GM23248 (cell line): ENCODE measurements at places on chromosomes 3 and 15. TPM values are rescaled to one million over a fixed set of nuclear protein-coding genes. Genes with fewer than 3 reads are reported as not detected.

GRCh38 chr3:141235661-141236171, 4.1 kb downstream of the PXYLP1 start:
- no peak for DNase-seq
- H3K4me3 ChIP-seq: no peak overlapping the region
- no peak overlapping the region for H3K27ac ChIP-seq

Gene CPN2
- not detected in 2 replicates for polyA plus RNA-seq

- no peak overlapping the region for H3K27ac ChIP-seq
- H3K36me3 ChIP-seq: no peaks in the 10 kb centered on the region
- no peaks in the 10 kb centered on the region for H3K27me3 ChIP-seq
- peaks cover 12% of the 10 kb centered on the region for H3K4me1 ChIP-seq
Measured at GRCh38 chr15:57726411-57726810, 19.9 kb downstream of the POLR2M start.

DNA sequence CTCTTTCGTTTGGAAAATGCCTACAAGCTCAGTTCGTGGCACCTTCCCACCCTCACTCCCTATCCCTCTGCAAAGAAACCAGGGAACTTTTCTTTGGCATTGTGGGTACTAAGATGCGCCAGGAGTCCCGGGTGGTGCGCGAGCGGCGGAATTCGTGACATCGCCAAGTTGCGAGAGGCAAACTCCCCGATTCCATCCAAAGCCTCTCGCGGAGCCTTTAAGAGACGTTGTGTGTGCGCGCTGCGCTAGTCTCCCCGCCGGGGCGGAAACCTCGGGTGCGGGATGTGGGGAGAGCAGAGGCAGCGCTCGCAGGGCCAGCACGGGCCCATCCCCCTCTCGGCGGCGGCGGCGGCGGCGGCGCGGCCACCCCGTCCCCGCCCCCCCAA, 443 bp upstream of the NR2F2 start:
- H3K4me3 ChIP-seq: peak overlapping the region; percentile 84
- H3K4me1 ChIP-seq: peaks cover 29% of the 10 kb centered on the region
- H3K36me3 ChIP-seq: peaks cover 11% of the 10 kb centered on the region
- DNase-seq: peak; percentile 95

DNA sequence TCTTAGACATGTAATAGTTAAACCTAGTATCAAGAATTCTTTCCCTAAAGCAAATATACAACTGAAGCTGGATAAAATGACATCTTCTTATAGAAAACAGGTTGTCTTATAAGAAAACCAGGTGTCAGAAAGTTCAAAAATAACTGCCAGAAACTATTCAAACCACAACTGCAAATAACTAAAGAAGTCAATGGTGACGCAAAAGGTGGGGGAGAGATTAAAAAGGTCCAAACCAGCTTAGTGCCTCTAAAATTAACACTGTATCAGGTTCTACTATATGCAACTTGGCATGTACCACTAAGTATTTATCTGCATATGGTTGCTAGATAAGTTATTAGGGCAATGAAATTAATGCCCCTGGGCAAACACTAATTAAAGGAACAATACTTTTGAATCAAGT, 136.8 kb downstream of the TBL1XR1 start:
- H3K27ac ChIP-seq: no peak overlapping the region
- no peak overlapping the region for H3K4me3 ChIP-seq
- DNase-seq: no peak
- peaks cover 9% of the 10 kb centered on the region for H3K4me1 ChIP-seq

GRCh38 chr15:42191610-42192346, 16.3 kb downstream of the VPS39 start:
- H3K4me1 ChIP-seq: no peaks in the 10 kb centered on the region

GRCh38 chr3:5194801-5195509, 7.4 kb downstream of the EDEM1 start:
- no peaks in the 10 kb centered on the region; the same call in 1 of the 2 replicates for H3K36me3 ChIP-seq
- peak overlapping the region; percentile 89 for H3K27ac ChIP-seq
- peak overlapping the region; percentile 12; the same call in 1 of the 2 replicates for H3K4me3 ChIP-seq
- no peaks in the 10 kb centered on the region for H3K27me3 ChIP-seq
- peaks cover 61% of the 10 kb centered on the region for H3K4me1 ChIP-seq

Gene DPPA2
- polyA plus RNA-seq: not detected in 2 replicates

- no peaks in the 10 kb centered on the region for H3K27me3 ChIP-seq
- H3K4me1 ChIP-seq: no peaks in the 10 kb centered on the region
- no peak for DNase-seq
Measured at GRCh38 chr15:53397041-53397616, 362.3 kb downstream of the WDR72 start.

Gene CADPS
- 1.6 and 3.0 TPM in 2 replicates for polyA plus RNA-seq

- peak overlapping the region; percentile 64 for H3K4me3 ChIP-seq
- no peaks in the 10 kb centered on the region for H3K4me1 ChIP-seq
- DNase-seq: peak; percentile 20
- H3K27ac ChIP-seq: no peak overlapping the region
Measured at GRCh38 chr3:184230081-184230602, 757 bp downstream of the VWA5B2 start.

DNA sequence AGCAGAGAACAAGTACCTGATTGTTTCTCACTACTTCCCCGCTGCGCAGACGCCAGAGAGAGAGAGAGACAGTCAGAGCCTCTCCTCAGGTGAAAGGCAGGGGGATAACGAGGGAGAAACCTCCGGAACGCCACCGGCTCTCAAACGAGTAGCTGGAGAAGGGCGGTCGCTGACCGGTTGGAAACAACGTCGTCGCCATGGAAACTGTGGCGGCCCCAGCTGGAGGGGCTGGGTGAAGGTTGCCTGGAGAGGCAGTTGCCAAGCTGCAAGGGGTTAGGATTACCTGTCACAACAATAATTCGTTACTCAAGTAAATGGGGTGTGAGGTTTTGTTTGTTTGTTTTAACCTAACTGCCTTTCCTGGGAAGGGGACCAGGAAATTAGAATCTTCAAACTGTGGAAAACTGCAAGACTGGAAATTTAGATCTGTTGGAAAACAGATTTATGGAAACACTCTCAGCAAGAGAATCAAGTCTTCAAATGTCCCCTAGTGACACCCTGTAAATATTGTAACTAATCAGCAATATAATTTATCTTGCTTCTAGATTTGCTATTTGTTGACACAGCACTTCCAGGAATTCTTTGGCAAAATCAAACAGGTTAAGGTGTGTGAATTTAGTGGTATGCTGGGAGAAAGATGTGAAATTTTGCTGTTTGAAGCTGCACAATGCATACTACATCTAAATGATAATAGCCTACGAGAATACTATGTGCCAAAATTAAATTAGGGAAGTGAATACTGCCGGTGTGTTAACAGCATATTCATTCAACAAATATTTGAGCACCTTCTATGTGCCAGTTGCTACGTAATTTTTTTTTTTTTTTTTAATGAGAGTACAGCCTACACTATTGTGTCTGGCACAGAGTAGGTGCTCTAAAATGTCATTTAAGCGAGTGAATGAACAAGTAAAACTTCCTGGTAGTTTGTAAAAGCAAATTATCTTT, at the start of gene DNAH12:
TSS of gene DNAH12 (minus strand) at position 164 of the 945 bp plus-strand sequence. CDS start 1,474 bp downstream, outside the sequence.
- DNase-seq: peak; percentile 42
- no peaks in the 10 kb centered on the region for H3K36me3 ChIP-seq
- H3K27me3 ChIP-seq: no peaks in the 10 kb centered on the region
- H3K27ac ChIP-seq: no peak within 1 kb of the TSS
- H3K4me3 ChIP-seq: peak within 1 kb of the TSS; percentile 52

GRCh38 chr3:194057570-194058188, 78.3 kb upstream of the HES1 start:
- no peaks in the 10 kb centered on the region for H3K27me3 ChIP-seq
- H3K4me3 ChIP-seq: peak overlapping the region; percentile 43; the same call in 1 of the 2 replicates
- no peak for DNase-seq
- no peaks in the 10 kb centered on the region for H3K36me3 ChIP-seq

DNA sequence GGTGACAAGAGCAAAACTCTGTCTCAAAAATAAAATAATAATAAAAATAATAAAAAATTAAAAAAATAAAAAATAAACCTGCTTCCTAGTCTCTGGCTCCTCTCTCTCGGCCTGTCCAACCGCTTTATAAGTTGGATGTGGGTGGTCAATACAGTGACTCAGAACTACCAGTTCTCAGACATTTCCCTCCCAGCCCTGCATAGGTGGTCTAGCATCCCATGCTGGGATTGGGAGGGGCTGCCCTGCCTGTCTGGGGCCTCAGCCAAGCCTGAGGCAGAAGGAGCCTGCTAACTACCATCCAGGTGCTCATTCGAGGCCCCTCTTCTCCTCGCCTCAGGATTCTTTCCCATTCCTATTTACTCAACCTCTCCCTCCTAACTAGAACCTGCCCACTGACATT, 33.3 kb upstream of the BLM start:
- H3K4me1 ChIP-seq: peaks cover 22% of the 10 kb centered on the region
- no peak overlapping the region for H3K27ac ChIP-seq
- no peak overlapping the region for H3K4me3 ChIP-seq
- no peak for DNase-seq
- no peaks in the 10 kb centered on the region for H3K27me3 ChIP-seq

DNA sequence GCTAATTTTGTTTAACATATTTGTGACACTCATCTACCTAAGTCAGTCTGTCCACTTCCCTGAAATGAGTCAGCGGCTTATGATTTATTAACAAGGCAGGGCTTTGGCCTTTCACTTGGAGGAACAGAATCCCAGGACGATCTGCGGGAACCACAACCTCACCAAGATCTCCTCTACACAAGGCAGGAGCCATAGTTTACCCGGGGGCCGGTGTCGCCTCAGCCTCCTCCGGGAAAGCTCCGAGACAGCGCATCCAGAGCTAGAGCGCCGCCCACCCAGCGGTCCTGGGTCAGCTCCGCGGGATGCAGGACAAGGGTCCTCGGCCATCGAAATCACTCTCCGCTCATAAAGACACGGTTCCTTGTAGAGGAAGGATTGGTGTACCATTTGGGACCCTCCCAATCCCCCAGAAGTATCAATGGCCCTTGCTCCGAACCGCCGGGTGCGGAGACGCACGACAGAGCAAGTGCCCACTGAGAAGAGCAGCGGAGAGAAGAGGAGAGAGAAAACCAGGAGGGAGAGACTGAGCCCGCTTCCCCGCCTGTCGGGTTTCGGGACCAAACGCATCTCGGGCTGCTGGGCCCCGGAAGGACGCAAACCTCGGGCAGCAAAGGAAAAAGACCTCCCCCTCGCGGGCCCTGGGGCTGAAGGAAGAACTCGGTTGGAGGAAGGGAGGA, 13.1 kb upstream of the ALCAM start:
- peaks cover 63% of the 10 kb centered on the region for H3K4me1 ChIP-seq
- no peak overlapping the region for H3K4me3 ChIP-seq
- H3K27ac ChIP-seq: no peak overlapping the region
- no peaks in the 10 kb centered on the region for H3K36me3 ChIP-seq
- DNase-seq: no peak

- H3K4me3 ChIP-seq: no peak overlapping the region
- no peak for DNase-seq
- H3K36me3 ChIP-seq: peaks cover 20% of the 10 kb centered on the region
- no peak overlapping the region for H3K27ac ChIP-seq
Measured at GRCh38 chr15:45606413-45606812, 19.2 kb downstream of the BLOC1S6 start.

DNA sequence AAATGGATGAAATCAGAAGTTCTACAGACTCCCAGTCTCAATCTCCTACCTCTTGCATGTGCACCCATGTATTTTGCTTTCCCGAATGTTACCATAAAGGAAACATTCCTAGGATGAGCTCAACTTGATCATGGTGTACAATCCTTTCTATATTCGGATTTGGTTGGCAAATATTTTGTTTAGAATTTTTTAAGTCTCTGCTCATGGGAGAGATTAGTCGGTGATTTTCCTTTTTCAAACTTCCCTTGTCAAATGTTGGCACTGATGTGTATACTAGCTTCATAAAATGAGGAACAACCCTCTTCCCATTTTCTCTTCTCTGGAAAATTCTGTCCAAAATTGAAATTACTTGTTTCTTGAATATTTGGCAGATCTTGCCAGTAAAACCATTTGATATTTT, 317.6 kb upstream of the RASGRP1 start:
- peak overlapping the region; percentile 35 for H3K27ac ChIP-seq
- H3K4me3 ChIP-seq: no peak overlapping the region
- H3K4me1 ChIP-seq: peaks cover 74% of the 10 kb centered on the region
- H3K36me3 ChIP-seq: no peaks in the 10 kb centered on the region
- DNase-seq: peak; percentile 37

- no peaks in the 10 kb centered on the region for H3K4me1 ChIP-seq
- DNase-seq: peak; percentile 77
- 0 out of 2 replicates have a peak, but pooled peaks cover 4% of the 10 kb centered on the region for H3K36me3 ChIP-seq
- no peak overlapping the region for H3K4me3 ChIP-seq
Measured at GRCh38 chr15:58269455-58270414, 131.6 kb downstream of the AQP9 start.

DNA sequence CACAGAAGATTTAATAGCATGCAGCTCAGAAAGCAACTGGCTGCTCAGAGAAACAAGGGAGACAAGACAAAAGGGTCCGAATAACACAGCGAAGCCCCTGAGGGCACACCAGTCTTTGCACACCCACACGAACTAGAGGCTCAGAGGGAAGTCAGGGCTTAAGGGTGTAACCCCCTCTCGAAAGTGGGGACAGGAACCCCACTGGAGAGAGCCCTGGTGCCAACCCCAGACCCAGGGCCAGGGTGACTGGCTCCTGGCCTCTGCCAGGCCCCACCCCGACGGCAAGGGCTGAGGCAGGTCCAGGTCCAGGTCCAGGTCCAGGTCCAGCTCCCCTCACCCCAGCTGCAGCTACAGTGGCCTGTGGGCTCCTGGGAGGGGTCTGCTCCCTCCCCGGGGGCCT, 10.5 kb upstream of the PRR23E start:
- H3K27me3 ChIP-seq: peaks cover 11% of the 10 kb centered on the region
- no peak overlapping the region for H3K27ac ChIP-seq
- no peaks in the 10 kb centered on the region for H3K36me3 ChIP-seq
- no peaks in the 10 kb centered on the region for H3K4me1 ChIP-seq
- DNase-seq: no peak

- DNase-seq: peak; percentile 63
- H3K4me1 ChIP-seq: peaks cover 12% of the 10 kb centered on the region
- peaks cover 8% of the 10 kb centered on the region; the same call in 1 of the 2 replicates for H3K36me3 ChIP-seq
- no peak overlapping the region for H3K4me3 ChIP-seq
- H3K27ac ChIP-seq: peak overlapping the region; percentile 40; the same call in 1 of the 2 replicates
- H3K27me3 ChIP-seq: no peaks in the 10 kb centered on the region
Measured at GRCh38 chr15:88454236-88454635, 13.0 kb downstream of the MRPL46 start.

GRCh38 chr3:116186049-116186448, 259.2 kb downstream of the LSAMP start:
- no peak overlapping the region for H3K4me3 ChIP-seq
- H3K36me3 ChIP-seq: no peaks in the 10 kb centered on the region
- H3K4me1 ChIP-seq: peaks cover 7% of the 10 kb centered on the region
- no peaks in the 10 kb centered on the region; the same call in 1 of the 2 replicates for H3K27me3 ChIP-seq

Gene SLC28A1
- not detected in 2 replicates for polyA plus RNA-seq

DNA sequence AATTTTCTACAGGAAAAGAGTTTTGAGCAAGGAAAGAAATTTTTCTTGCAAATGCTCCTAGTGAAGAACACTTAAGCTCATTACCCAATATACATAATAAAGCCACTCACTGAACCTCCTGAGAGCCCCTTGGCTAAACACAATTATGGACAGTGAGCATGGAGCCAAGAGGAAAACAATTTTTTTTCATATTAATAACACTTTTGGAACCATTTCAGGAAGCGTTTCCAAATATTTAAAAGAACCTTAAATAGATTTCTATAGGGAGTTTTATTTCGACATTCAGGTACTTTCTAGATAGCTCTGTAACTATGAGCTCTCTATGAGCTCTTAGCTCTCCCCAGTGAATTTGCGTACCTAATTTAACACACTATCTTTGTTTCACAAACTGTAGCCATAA, 581.1 kb downstream of the ZNF385D start:
- no peak overlapping the region for H3K4me3 ChIP-seq
- DNase-seq: no peak
- H3K27me3 ChIP-seq: no peaks in the 10 kb centered on the region

Gene SCAANT1
- polyA plus RNA-seq: not detected in 2 replicates

Gene EXOSC7
- 49.1 and 53.5 TPM in 2 replicates for polyA plus RNA-seq
